HT-29 (cell line): ENCODE measurements at places on chromosomes 7 and 10.

GRCh38 chr7:43105521-43106120 is 6.8 kb upstream of the HECW1 start:
- no peak for DNase-seq

DNA sequence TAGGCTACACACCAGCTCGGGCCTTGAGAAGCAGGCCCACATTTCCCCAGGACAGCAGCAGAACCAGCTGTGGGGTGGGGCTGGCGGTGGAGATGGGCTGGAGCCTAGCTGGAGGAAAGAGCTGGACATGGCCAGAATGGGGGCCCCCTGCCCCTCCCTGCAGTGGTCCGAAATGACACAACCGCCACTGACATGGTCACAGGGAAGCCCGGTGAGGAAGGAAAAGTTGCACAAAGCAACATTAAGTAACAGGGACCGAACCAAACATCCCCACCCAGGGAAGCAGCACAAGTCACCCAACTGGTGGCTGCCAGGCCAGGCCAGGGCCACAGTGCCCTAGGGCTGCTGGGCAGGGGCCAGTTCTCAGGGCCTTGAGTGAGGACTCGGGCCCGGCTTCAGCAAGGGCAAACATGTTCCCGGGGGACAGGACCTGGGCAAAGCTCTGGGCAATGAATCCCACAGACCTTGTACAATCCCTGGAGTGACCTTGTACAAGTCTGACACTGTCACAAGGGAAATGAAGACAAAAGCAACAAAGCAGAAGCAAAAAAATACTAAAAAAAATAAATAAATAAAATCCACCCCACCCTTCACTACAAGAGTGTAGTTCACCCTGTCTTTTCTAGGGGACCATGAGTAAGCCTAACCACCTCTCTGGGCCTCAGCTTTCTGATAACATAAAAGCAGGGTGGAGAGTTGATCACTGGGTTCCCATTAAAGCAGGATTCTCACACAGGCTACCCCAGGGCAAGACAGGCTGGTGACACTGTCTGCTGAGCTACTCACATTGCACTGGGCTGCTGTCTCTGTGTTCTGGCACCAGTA is 33.0 kb downstream of the PSAP start:
- DNase-seq = no peak

DNA sequence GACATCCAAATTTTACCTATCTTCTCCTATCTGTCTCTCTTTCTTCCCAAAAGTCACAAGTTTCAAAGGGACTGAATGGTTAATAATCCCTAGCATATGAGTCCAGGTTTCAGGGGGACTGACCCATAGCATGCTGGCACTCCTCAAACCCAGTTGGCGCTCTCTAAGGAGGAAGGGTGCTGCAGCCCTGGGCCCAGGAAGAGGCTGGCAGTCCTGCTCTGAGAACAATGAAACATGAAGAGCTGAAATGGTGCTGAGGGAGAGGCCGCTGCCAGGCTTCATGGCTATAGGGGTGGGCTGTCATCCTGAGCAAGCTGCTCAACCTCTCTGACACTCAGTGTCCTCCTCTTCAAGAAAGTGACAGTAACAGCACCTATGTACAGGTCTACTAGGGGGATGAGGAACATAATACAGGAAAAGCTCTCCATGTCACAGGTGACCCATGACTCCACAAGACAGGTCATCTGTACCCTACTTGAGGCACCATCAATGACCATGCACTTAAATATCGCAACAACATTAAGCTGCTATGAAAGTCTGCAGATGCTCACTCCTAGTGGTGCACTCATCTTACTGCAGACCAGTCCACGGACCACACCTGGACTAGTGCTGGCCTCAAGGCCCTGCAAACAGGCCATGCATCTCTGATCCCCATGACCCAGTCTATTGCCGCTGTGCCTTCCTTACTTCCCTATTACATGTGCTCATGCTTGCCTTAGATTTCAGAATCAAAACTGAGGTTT is 17.0 kb downstream of the COBL start:
- DNase-seq = no peak

DNA sequence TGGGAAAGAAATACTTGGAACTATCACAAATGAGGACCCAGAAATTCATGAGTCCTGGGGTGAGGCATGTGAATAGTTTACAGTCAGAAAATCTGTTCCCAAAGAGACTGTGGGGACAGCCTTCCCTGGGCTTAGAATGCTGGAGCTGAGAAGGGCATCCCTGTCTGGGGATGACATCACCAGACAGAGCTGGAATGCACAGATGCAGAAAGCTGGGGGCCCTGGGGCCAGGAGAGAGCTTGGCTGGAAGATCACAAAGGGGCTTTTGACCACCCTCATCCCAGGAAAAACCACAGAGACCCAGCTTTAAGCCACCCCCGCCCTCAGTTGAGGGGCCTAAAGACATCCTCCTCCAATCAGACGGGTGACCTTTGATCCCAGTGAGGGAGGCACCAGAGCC is 264.5 kb downstream of the PLXNA4 start:
- no peak for DNase-seq

DNA sequence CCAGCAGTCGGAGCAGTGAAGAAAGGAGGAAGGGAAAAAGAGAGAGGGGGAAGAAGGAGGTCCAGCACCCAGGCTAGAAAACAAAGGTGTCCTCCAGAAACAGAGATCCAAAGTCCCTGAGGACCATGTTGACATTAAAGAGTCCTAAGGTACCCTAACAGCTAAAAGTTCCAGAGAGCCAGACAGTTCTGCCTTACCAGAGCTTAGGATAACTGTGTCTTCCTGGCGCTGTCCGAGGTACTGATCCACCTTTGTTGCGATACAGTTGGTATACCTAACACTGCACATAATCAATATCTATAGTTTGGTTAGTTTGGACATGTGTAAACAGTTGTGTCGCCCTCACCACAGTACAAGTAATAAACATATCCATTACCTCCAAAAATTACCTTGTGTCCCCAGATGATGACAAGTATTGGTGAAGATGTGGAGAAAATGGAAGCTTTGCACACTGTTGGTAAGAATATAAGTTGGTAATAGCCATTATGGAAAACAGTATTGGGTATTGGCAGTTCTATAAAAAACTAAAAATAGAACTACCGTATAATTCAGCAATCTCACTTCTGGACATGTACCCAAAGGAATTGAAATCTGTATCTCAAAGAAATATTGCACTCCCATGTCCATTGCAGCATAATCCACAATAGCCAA is 59.8 kb downstream of the GRID1 start:
- DNase-seq = peak; percentile 25

- no peak for DNase-seq
Measured at GRCh38 chr7:123270570-123270969, 70.8 kb upstream of the SLC13A1 start.

DNA sequence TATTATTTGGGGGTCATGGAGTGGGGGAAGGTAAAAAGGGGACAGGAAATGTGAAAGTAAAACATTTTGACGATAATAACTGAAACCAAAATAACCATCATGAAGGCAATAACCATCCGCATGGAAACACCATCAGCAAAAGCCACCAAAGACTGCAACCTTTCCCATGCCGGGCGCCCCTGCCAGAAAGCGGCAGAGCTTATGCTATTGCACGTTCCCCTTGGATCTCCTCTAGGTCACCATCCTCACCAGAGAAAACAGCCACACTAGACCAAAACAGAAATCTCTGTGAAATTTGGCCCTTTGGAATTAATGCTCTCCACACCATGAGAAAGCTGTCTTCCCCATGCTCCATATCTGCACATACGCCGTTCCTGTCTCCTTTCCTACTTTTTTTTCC is 31.1 kb downstream of the DRGX start:
- no peak for DNase-seq

DNA sequence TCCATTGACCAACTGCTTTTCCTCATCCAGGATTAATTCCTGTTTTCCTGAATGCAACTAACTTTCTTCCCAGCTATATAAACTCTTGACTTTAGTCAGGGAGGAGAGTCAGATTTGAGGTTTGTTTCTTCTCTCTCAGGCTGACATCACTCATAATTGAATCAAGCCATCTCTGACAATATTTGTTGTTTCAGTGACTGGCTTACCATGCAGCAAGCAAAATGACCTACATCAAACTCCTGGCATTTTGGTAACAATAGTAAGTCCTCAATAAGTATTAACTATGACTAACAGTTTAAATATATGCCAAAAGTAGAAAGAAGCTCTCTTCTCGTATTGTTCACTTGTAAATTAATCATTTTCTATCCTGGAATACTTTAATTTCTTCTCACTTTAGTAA is 625.7 kb upstream of the KCND2 start:
- no peak for DNase-seq

DNA sequence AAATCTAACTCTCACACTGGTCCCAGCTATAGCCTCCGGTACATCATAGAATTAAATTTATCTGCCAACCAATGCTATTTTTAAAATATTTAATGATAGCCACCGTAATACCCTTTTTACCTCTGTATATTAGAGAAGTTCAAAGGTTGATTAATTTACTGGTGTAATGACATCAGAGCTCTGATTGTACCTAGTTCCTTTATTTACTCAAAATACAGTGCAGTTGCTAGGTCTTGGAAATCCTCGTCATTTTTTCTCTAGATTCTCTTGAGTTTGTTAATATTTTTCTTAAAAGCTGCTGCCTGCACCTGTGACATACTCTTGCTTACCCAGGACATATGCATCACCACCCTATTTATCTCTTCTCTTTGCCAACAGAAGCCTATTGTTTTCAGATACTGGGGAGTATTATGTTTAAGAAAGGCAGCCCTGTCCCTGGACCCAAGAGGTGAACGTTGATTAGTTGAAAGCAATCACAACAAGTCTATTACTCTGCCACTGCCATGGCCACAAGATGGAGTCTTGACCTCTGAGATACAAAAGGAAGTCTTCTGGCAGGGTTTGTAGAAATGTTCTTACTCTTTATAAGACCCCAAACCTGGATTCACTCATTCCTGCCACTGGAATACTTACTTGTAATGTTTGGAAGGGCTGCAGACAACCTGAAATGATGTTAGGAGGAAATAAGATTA is 25.6 kb upstream of the TMEM26 start:
- DNase-seq = peak; percentile 57

DNA sequence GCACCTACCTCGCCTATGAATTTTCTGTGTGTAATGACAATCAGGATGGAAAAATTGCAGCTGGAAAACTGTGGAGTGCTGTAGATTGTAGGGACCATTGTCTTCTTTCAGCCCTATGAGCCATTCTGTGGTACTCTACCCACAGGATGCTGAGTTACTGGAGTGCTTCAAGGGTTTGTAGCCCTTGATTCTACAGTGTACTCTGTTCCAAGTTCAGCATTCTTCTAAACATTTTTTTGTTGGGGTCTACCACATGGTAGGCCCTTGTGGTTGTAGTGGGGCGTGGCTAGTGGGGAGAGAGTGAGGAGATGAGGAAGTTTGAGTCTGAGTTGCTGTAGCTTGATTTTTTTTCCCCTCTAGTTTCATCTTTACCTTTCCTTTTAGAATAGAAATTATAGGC is 33.5 kb downstream of the REEP3 start:
- DNase-seq = no peak

DNA sequence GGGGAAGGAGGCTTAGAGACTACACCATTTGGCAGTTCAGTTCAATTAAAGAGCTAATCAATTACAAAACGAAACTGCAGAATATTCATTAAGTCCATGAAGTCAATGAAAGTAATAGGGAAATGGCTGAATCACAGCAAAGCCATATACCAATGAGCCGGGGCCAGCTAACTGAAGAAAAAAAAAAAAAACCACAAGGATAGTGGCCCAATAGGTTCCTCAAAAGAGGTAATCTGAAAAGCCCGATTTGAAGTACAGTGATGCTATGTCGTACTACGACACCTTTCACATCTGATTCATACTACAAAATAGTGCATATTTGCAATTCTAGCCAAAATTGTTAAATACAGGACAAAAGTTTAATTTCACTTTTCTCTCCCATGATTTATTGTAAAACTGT is 2.5 kb downstream of the ARHGAP12 start:
- no peak for DNase-seq

DNA sequence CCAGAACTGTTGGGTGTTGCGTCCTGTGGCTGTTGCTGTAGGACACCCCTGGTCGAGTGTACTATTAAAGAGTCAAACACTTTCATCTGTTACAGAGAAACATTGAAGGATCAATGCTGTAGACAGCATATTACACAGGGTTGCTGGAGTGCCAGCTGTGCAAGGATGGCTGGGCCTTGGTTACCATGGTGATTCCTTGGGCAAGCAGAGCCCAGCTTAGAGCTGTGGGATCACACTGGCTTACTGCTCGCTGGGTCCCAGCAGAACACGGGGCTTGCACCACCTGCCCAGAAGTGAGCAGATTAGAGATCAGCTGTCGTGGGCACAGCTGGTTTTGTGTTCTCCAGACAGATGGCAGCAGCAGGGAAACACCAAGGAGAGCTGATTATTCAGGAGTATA is 76.0 kb downstream of the GPR141 start:
- DNase-seq = no peak

DNA sequence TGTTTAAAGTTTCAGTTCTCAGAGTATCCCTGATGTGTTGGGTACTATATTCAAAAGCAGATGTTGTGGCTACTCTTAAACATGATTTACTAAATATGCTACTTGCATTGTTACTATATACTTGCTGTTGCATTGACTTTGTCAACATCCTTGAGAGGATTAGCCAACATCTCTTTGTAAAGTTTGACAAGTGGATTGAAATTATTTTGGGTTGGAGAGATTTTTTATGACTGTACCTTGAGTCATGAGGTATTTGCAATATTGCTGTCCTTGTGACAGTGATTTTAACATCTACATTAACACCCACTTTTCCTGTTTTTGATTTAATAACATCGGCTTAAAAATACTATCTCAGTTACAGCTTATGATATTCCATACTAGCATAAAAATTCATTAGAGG is 31.9 kb downstream of the MRC1 start:
- DNase-seq = no peak

DNA sequence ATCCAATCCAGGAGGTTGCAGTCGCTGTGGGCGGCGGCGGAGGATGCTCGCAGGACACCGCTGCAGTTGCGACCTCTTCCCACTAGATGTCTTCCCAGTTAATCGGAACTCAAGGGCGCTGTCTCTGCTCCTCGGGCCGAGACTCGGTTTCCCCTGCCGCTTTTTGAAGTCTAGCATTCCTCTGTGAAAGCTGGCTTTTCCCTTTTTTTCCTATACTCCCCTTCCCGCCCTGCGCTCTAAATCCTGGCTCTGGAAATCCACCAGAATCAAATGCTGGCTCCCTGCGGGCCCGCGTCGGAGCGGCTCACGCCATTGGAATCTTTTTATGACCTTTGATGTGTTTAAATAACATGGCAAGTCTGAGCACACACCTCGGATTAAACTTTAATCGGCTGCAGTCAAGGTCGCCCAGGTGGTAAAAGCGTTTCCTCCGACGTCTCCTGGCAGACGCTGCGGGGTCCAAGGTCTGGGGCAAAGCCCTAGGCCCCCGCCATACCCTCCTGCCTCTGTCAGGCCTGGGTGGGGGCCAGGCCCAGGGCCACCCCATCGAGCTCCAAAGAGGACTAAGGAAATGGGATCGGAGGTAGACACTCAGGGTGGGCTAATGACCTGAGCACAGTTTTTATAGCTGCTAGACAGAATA is 10.7 kb upstream of the HOXA13 start:
- peak; percentile 82 for DNase-seq
